ENCODE measurements at places on chromosomes 13 and 19.

GRCh38 chr19:39446365-39447084 lies 1.1 kb downstream of the SUPT5H start:
- DNase-seq: no peak

DNA sequence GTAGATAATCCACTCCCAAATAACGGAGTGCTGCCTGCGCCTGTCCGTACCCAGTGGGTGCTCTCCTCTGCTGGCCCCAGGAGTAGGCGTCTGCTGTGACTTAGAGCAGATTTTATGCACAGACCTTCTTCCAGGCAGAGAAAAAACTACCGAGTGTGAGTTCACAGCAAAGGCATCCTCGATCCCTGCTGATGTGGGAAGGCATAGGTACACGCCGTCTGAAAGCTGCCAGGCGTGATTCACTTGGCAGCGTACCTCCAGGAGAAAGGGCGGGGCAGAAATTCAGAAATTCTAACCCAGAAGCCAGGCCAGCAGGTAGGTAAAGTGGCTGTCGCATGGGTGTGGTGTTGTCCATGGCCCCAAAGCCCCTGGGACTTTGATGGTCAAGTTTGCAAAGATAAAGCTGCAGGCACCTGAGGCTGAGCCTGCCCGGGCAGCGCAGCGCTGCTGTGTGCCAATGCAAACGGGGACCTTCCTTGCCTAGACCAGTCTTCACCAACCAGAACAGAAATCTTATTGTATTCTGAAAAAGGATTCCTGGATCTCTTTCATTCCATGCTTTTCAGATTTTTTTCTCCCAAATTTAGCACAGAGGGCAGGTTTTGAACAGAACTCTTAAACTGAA lies 36.3 kb downstream of the COL4A2 start:
- DNase-seq: no peak

DNA sequence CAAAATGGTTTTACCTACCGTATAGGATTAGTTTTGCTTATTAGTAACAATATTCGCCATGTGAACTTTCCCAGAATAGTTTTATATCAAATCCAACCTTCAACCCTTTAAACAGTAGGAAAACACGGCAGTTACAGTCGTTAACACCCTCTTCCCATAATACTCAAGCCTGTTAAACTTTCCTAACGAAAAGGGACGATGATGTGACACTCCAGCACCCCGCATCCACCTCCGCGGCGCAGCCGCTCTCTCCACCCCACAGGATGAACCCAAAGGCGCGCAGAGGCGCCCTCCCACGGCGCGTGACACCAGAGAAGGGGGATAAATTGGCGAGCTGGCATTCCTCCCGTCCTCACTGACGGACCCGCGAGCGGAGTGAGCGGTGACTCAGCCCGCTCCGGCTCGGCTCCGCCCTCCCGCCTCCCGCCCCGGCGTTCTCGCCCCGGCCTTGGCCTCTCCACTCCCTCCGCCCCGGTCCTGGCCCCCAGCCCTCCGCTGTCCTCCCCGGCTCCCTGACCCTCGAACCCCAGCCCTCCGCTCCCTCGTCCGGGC lies 665 bp downstream of the TUBGCP3 start:
- peak; percentile 54 for DNase-seq

DNA sequence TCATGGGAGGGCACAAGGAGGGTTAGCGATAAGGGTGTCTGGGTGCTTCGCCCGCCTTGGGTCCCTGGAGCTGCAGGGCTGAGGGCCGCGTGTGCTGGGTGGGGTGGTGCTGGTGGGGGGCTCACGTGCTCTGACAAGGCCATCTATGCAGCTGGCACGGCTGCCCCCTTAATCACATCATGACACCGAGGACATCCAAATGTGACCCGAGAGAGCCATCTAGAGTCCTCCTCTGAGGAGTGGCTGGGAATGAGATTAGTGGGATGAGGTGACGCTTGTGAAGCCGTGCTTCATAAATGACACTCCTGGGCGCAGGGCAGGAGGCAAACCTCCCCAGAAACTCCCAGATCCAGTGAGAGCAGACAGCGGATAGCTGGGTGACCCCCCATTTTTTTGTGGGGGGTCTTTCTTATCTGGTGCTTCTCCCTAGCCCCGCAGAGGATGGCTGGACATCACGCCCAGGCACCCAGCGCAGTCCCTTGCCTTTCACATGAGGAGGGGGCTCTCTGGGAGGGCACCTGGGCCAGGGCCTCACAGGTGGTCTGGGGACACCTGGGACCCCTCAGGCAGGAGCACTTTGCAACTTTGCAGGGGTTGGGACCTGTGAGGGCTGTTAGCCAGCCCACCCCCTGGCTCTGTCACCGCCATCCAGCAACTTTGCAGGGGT lies 6.6 kb downstream of the FZR1 start:
- no peak for DNase-seq

- no peak for DNase-seq
Observed at GRCh38 chr13:84362777-84363176, 480.5 kb upstream of the SLITRK1 start.

- DNase-seq: peak; percentile 25
Observed at GRCh38 chr13:28492569-28493367, 2.2 kb downstream of the FLT1 start.

- no peak for DNase-seq
Observed at GRCh38 chr13:28753208-28753892, 34.6 kb upstream of the SLC46A3 start.

- no peak for DNase-seq
Observed at GRCh38 chr19:42080764-42081375, 4.9 kb downstream of the ZNF574 start.

DNA sequence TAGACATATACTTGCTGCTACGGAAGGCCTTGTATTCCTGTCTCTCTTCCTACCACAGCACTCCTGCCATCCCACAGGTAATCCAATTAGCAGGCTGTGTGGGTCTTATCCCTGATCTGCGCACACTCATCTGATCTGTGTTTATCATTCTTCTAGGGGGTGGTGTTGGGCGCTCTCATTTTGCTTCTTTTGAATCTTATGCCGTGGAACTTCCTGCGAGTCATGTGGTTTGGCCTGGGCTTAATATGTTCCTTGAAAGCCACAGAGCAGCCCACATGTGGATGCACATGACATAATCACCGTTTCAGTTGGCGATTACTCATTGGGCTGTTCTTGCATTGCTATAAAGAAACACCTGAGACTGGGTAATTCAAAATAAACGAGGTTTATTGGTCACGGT lies 7.5 kb downstream of the RASA3 start:
- DNase-seq: peak; percentile 64

GRCh38 chr13:73059460-73060250 lies 850 bp downstream of the KLF5 start:
- DNase-seq: peak; percentile 21

DNA sequence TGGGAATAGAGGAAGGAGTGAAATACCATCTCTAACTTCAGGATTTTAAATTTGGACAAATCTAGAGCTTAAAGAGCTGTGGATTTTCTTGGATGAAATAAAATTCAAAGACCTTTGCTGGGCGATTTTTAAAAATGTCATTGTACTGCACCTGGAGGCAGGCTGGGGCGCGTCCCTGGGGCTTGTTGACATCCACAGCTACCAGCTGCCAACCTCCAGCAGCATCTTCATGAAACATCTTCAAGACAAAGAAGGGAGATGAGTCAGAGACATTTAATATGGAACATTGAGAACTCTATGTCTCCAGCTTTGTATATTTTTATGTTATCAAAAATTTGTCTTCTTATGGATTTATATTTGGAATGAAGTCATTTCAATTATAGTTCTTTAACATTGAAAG lies 132.5 kb downstream of the NALCN start:
- DNase-seq: no peak

GRCh38 chr13:94707400-94708021 lies 4.8 kb downstream of the SOX21 start:
- no peak for DNase-seq

GRCh38 chr13:26605845-26606244 lies 48.4 kb downstream of the WASF3 start:
- no peak for DNase-seq

DNA sequence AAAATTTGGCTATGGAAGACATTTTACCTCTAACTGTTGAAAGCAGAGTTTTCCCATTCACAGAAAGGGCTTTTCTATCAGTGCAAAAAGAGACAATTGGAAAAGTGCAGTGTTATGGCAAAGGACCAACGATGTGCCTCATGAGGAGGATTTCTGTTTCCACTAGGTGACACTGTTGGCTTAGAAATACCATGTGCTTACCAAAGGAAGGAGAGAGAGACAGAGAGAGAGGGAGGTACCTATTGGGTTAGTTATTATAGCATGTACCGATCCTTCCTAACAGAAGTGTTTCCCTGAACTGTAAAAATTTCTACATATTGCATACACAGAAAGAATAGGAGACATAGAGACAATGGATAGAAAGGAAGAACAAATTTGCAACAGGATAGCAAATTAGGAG lies 23.9 kb upstream of the PSG4 start:
- DNase-seq: no peak

DNA sequence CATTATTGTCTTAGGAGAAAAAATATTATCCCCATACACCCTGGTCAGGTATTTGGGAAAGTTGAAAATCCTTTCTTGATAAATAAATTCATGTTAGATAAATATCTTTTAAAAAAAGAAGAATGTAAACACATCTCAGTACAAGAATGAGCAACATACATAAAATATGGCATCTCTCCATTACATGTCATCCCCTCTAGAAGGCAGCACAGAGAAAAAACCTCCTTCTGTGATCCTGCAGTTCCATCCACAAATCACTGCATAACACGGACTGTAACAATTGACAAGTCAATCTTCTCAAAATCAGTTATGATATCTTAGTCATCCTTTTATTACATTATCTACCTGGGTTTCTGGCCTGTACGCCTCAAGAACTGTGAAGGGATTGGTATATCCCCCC lies 683.9 kb upstream of the KLHL1 start:
- DNase-seq: no peak

- no peak for DNase-seq
Observed at GRCh38 chr19:52542984-52543664, 15.7 kb downstream of the ZNF808 start.

- DNase-seq: no peak
Observed at GRCh38 chr19:33849551-33850147, 53.0 kb downstream of the KCTD15 start.

GRCh38 chr19:35251456-35251855 lies 2.7 kb downstream of the LSR start:
- DNase-seq: no peak

- DNase-seq: no peak
Observed at GRCh38 chr19:40365613-40366401, 17.3 kb downstream of the PLD3 start.

GRCh38 chr19:19816679-19817078 lies 4.9 kb downstream of the ZNF506 start:
- DNase-seq: no peak

DNA sequence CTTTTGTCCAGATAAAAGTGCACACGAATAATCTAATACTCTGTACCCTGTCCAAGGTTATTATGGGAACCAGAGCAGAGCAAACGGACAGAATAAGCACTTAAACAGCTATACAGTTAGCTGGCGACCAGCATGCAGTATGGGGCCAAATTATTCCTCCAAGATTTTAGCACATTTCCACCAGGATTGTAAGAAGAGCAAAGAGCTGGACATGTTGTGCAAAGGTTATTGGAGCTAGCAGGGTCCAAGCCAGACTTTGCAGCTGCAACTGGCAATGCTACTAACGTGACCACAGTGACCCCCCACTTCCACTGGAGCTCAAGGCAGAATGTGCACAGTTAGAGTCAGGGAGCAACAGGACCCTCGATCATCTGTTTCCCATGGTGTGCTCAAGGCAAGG lies 89.9 kb downstream of the COL4A1 start:
- DNase-seq: no peak

DNA sequence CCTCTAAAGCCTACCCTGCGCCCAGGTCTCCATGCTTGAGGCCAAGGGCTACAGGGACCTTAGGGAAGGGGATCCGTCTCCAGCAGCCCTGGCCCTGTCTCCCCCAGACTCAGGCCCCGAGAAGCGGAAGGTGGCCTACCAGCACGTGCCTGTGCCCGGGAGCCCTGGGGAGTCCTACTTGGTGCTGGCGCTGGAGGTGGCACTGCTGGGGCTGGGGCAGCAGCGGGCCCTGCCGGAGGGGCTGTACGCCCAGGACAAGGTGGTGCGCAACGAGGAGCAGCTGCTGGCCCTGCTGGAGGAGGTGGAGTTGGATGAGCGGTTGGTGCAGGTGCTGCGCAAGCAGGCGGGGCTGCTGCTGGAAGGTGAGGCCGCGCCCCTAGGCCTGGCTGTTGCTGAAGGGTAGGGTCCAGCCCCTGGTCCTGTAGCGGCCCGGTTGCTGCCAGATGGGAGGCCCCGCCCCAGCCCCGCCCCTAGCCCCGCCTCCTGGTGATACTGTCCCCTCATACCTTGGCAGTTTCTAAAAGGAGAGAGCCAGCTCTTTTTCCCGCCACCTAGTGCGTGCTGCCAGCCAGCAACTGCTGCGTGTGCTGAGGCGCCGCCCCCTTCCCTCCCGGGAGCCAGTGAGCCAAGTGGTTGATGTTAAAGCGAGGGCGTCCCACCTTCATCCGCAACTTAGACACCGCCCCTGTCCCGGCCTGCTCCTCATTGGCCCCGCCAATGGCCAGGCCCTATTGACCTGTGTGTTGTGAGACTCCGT lies 22.6 kb downstream of the ZSWIM4 start:
- no peak for DNase-seq

DNA sequence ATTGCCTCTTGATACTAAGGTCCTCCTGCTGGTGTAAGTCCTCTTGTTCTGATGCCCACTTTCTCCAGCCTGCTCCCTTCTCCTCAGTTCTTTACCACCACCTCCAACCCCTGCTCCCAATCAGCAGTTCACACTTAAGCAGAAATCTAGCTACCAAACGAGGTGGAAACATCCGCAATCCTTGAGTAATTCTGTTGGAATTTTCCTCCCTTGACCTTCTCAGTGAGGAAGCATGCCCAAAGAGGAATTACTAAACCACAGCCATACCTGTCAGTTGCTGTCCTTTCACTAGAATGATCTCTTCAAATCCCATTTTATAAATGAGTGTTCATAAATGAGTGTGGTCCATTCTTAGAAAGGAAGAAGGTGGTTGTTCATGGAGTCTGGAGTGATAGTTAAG lies 289.9 kb downstream of the DACH1 start:
- no peak for DNase-seq

DNA sequence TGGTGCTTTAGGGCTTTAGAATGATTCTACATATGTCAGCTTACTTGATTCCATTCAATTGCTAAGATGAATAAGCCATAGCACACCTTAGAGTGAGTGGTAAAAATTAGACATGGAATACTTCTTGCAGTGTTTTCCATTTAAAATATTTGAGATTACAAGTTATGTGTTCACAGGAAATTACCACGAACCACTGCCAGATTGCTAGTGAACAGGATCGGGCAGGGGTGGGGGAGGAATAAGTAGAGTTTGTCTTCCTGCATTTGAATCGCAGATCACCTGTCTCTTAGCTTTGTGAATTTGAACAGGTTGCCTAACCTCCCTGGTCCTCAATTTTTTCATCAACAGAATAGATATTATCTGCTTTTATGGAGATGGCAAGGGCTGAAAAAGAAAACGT lies 124.6 kb downstream of the GGACT start:
- no peak for DNase-seq

GRCh38 chr13:109897988-109898624 lies 111.7 kb upstream of the IRS2 start:
- no peak for DNase-seq

DNA sequence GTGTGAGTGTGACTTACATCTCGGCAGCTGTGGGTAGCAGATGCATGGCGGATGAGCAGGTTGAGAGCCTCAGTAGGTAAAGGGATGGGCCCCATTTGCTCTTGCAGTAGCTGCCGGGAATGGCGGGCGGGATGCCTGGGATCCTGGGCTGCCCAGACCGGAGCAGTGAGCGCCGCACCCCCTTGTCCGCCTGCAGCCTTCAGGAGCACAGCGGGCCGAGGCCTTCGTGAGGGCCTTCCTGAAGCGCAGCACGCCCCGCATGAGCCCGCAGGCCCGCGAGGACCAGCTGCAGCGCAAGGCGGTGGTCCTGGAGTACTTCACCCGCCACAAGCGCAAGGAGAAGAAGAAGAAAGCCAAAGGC lies 4.1 kb downstream of the POP4 start:
- DNase-seq: no peak
